Activated CD8-positive, alpha-beta T cell treated with anti-CD3 and anti-CD28 coated beads, Interleukin-2, amount 10 ng/mL, durations not matched to agents 7 days and 5 days (primary cell): ENCODE measurements at places on chromosomes 7 and 10.

DNA sequence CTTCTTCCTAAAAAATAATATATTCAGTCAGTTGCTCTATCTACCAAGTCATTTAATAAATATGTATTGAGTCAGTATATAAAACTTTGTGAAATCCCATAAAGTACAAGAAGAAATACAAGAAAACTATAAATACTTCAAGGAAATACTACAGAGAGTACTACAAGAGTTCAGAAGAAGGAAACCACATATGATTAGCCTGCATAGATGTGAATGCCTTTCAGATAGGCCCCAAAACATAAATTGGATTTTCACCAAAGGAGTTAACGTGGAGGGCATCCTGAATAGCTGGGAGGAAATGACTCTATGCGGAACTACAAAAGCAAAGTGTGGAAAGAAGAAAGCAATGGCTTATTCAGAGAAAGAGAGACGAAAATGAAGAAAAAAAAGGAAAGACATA lies 120.1 kb downstream of the LRRN3 start:
- no peak for DNase-seq

DNA sequence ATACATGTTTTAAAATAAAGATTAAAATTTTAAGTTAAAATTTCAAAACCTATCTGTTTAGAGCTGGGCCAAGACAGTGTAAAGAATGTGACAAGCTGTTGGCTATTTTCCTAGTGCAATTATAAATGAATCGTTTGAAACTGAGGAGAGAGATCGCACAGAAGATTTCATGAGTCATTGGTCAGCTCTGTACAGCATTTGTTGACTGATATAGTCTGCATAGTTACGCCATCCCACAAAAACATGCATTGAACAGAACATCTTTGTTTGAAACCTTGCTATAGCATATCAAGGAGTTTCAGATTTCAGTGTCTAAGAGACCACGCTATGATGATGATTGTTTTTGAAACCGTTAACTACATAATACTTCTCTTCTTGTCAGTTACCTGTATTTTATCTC lies 1.3 kb upstream of the C10orf67 start:
- no peak for DNase-seq

GRCh38 chr7:34184466-34184865 lies 279.1 kb downstream of the BMPER start:
- DNase-seq: no peak

- no peak for DNase-seq
Observed at GRCh38 chr7:134829380-134829986, 50.0 kb downstream of the CALD1 start.

- no peak for DNase-seq
Observed at GRCh38 chr10:103044942-103045489, 126.9 kb downstream of the CNNM2 start.

DNA sequence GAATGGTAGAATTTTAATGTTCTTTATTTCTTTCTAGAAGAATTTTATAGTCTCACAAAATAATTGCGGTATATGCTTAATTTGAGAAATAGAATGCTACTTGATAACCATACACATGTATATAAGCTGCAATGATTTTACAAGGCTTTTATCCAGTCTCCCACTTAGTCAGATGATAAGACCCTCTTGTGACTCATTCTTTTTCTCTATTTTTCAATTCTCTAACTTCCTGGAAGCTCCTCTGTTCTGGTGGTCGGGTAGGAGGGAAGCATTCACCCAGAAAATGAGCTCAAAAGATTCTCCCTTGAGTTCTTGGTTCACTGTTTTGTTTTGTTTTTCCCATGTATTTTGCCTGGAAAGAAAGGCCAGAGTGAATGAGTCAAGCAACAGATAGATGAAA lies 546.6 kb downstream of the INHBA start:
- no peak for DNase-seq

- no peak for DNase-seq
Observed at GRCh38 chr7:105246256-105246655, 142.5 kb downstream of the SRPK2 start.

DNA sequence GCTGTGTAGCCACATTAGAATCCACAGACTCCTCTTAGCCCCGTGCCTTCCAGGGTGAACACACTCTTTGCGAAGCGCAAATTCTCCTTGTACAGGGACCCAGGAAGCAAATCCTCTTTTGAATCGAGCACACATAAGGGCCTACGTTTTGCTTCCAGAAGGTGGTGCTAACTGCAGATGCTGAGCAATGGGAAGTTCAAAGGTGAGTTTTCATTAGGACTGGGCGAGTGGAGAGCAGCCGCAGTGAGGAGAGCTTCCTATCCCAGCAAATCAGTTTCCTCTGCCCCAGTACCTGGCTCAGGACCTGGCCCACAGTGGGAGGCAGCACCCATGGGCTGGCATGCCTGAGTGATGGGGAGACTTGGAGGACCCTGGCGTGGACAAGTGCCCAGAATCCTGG lies 23.5 kb upstream of the GPR26 start:
- no peak for DNase-seq

DNA sequence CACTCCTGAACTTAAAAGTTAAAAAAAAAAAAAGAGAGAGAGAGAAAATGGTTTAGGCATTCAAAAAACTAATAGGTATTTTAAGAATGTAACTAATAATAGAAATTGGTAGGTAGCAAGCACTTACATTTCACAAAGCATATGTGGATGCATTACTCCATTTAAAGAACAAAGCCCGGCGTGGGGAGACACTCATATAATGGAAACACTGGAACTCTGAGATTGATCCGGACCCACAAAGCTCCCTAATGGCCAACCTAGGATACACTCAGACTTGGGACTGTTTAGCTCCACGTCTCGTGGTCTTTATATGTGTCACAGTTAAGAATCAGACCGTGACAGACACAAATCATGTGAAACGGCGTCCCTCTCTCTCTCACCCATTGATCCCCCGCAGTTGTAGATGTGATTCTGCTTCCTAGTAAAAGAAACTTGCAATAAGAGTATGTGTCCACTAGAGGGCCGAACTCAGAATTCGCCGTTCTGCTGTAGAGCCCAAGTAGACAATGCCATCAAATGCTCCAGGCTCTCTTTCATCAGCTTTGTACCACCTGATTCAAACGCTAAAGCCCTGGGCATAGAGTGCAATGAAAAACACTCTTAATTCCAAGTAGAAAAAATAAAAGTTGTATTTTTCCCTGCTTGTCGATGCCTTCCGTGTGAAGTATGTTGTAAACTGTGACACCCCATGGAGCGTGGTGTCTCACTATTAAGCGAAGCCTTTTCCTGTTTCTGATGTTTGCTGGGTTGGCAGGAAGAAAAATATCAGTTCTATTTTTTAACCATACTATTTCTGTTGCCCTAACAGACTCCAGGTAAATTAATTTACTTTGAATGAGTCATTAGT lies 429.0 kb upstream of the MTPN start:
- DNase-seq: peak; percentile 40
